KG1 (cell line): ENCODE measurements at places on chromosomes 11 and 22.
A peak's percentile ranks its signal among the peaks of the same experiment; 100 is the strongest.

DNA sequence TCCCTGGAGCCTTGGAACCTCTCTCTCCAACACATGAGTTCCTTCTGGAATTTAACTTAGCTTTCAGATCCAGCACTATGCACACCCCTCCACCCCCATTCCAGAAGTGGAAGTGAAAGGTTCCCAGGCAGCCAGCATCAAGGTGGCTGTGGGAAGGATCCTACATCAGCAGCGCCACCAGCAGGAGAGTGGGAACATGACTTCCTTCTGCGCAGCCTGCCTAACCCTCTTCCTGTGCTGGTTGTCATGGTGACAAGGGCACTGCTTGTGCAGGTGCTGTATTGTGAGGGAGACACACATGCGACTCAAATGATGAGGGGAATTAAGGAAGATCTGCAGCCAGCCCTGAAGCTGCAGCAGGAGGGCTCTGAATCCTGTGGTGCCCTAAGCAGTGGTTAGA lies 904.5 kb upstream of the API5 start:
- DNase-seq, result no peak

DNA sequence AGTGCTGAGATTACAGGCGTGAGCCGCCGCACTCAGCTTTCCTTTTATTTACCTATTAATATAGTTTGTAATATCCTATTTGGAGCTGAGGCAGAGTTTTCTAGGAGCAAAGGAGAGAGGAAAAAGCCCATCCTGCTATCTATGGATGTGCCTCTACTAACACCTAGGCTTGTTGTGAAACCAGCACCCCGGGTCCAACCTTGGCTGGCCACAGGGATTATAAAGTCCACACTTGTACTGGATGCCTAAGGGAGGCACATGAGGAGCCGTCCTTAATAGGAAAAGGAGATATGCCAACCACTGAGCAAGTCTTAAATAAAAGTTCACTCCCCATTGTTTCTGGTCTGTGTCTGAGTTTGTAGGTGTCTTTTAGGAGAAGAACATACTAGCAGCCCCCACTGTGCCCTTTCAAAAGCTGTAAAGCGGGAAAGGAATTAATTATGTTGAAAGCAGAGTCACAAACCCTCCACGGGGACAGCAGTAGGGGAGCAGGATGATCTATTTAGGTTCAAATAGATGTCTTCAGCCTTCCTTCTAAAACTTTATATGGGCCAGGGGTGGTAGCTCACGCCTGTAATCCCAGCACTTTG lies 29.3 kb downstream of the RRP7A start:
- no peak for DNase-seq

DNA sequence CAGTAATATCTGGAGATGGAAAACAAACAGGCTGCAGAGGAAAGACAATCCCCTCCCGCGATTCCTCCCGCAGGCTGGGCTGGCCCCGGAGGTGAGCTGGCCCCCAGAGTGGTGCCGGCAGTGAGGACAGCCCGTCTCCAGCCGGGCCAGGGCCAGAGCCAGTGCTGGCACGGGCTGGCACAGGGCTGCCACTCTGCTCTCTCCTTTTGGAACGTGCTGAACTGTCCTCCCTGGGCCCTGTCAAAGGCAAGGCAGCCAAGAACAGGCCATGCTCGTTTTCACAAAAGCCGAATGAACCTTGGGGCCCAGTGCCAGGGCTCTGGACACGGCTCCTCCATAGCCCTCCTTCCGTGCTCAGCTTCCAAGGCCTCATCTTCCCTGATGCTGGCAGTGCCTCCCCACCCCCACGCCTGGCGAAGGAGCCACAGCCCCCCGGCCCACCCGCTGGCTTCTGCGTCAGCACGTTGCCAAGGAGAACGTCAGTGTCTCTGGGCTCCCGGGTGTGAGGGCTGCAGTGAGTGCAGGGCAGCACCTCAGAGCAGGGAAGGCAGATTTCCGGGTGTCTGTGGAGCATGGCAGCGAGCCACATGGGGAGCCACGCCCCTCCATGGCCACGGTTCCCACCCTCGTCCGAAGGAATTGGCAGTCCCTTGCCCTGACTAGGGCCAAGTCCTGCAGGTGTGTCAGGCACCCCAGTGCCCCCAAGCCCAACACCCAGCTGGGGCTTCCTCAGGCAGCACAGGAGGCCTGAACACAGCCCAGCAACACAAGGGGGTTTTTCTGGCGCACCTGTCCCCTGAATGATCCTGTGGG lies 28.6 kb downstream of the GNAZ start:
- DNase-seq, result no peak

DNA sequence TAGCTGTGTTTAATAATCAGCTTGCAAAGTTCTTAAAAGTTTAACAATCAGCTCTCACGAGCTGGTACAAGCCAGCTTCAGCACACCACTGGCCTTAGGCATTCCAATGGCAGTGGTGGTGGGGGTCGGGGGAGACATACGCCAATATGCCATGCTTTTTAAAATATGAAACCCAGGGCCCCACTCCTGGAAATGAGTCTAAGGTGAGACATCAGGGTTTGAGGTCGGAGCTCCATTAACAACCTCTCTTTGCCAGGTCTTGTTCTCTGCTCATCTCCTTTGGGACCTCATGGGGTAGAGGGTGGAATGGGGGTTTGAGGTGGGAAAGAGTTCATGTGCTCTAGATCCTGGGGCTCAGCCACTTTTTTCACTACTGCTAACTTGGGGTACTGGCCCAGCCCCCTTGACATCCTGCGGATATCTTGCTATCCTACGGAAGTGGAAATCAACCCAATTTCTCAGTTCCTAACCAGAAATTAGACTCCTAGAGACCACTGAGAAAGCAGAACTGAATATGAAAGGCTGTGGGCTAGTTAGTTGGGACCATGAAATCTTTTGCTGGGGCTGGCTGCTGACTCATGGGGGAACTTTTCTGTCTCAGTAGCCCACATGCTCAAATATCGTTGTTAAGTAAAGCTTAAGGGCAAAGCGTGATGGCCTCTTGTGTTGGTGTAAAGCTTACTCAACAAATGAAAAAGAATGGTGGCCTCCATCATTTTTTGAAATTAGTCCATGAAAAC lies 90.1 kb downstream of the PDHX start:
- DNase-seq, result no peak

- DNase-seq, result peak; percentile 25
These were observed 5.3 kb downstream of the BIRC3 start for GRCh38 chr11:102322560-102322959.

DNA sequence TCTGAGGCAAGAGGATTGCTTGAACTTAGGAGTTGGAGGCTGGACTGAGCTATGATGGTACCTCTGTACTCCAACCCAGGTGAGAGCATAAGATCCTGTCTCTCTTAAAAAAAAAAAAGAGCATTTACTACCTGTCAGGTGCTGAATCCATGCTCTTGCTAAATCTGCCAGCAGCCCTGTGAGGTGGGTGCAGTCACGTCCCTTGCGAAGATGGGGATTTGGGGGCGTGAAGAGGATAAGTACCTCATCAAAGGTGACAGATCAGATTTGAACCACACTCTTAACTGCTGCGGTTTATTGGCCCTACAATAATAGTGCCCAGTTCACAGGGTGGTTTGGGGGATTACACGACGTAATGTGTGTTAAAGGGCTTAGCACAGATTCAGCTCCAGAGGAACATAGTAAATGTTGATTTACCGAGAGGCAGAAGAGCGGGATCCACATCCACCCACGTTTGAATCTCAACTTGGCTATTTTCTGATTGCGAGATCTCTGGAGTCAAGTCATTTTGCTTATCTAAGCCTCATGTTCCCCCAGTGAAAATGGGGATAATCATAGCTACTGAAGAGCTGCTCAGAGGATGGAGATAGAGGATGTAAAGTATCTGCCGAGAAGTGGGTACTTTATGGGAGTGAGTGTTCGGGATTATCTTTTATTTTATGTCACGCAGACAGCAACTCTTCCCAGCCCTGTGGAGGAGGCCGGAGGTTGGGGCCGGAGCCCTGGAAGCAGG lies 28.1 kb upstream of the LRRC10B start:
- no peak for DNase-seq

GRCh38 chr11:85745626-85746025 lies 59.6 kb upstream of the CCDC89 start:
- DNase-seq, result no peak

DNA sequence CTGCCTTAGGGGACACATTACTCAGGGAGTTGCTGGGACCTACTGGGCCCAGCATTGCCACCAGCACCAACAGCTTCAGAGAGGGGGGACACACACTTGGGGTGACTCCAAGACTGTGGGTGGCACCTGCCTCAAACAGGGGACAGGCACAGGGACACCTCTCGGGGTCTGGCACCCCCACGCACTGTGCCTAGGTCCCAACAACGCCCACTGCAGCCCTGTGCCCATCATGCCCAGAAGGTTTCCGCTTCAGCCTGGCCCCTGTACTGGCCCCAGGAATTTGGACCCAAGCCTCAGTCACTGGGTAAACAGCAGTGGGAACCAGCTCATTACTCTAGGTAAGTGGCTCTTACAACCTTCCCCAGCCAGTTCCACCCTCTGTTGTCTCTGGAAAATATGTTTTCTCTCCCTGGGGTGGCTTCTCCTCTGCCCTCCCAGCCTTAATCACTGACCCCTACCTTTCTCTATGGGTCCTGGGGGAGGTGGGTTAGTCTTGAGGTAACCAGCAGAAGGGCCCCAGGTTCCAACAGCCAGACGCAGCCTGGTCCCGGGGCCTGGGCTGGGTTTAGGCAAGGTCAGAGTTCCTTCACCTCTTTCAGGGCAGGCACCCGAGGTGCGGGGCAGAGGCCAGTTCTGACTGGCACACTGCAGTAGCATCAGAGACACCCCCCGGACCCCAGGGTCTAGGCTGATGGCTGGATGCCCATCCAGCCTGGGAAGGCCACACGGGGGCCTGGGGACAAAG lies 123.6 kb downstream of the MED15 start:
- DNase-seq, result no peak

DNA sequence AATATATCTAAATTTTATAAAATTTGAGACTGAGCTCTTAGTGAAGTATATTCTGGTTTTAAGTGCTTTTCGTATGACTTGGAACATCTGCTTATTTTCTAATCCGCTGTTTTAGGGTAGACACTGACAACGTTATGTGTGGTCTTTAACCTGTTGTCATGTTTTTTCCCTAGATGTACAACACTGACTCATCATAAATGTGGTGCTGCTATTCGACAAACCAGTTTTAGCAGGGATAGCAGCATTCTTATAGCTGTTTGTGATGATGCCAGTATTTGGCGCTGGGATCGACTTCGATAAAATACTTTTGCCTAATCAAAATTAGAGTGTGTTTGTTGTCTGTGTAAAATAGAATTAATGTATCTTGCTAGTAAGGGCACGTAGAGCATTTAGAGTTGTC lies 23.8 kb upstream of the HIKESHI start:
- no peak for DNase-seq

DNA sequence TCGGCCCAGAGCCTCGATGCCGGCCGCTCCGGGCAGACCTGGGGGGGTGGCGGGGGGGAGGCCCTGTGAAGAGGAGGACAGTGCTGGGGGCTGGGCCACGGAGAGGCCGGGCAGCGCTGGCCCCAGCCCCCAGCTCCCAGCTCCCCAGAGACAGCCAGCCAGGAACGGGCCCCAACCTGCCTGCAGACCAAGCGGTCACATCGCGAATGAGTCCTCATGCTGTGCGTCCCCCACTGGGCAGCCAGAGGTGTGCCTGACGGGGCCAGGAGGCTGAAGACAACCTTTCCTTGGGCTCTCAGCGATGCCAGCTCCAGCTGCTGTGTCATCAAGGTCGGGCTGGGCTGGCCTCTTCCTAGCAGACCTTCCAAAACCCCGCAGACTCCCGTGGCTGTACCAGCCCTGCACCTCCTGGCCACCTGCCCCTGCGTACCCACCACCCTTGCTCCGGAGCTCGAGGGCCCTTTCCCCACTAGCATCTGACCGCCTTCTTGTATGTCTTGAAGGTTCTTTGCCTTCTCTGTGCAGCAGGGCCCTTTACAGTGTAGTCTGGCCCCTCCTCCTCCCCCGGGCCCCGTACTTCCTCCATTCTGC lies 88.4 kb downstream of the CDKN1C start:
- DNase-seq, result no peak

GRCh38 chr22:39026509-39027150 lies 5.7 kb downstream of the APOBEC3D start:
- DNase-seq, result no peak

DNA sequence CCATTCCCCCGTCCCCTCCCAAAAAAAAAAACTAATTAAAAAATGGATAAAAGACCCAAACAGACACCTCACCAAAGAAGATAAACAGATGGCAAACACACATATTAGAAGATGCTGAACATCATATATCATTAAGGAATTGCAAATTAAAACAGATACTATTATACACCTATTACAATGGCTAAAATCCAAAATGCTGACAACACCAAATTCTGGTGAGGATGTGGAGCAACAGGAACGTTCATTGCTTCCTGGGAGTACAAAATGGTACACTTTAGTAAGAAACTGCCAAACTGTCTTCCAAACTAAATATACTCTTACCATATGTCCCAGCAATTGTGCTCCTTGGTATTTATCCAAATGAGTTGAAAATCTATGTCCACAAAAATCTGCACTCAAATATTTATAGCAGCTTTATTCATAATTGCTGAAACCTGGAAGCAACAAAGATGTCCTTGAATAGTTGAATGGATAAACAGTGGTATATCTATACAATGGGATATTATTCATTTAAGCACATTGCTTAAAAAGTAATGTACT lies 19.9 kb downstream of the NAGA start:
- no peak for DNase-seq

DNA sequence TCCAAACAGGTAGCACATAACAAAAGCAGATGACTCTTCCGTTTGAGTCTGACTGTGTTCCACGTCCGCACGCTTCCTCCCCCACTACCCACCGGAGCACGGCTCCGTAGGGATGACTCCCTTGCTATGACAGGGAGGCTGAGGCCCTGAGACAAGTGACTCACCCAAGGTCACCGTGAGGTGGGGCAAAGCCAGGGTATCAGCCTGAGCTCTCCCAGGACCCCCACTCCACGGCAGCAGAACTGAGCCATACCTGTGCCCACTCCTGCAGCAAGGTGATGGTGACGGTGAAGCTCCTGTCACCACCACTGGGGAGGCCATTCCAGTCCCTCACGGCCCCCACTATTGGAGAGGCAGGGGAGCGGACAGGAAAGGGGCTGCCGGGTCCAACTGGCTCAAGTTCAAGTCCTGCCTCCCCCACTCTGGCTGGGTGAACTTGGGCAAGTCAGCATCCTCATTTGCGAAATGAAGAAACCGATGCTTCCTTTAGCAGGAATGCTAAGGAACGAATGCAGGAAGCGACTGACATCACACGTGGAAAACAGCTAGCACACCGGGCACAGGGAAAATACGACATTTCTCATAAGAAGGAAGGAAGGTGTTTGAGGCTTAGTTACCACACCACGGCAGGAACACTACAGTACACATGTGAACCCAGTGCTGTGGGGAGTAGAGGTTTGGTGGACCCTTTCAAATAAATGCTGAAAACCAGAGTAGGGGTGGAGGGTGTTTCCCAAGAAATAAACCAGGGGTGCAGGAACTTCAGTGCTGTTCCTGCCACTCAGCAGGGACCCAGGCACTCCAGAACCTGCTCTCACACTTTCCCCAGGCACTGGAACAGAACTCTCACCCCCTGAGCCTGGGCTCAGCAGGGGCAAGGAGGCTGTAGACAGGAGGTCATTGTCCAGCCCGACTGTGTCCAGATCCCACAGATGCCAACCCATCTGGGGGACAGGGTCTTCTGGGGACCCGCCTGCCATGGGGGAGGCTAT lies 32.4 kb upstream of the CBX7 start:
- DNase-seq, result no peak
